M059J (cell line): ENCODE measurements at places on chromosomes 7 and 10.

- no peak for DNase-seq
Observed at GRCh38 chr10:57699944-57700343, 567.8 kb downstream of the IPMK start.

DNA sequence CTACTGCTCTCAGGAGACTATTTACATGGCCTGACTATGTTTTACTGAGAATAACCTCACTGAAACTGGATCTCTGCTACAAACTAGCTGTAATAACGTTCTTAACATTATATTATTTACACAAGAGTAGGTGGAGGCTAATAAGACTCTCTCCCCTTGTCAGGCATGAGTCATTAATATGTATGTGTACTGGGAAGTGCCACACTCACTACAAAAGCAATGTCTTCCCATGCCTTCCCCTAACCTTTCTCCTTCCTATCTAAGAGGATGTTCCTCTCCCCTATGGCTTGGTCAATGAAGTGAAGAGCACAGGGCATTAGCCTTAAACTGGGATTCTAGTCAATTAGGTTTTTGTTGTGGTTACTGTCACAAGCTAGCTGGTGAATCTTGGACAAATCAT lies 147.9 kb downstream of the DGKB start:
- peak; percentile 48 for DNase-seq

DNA sequence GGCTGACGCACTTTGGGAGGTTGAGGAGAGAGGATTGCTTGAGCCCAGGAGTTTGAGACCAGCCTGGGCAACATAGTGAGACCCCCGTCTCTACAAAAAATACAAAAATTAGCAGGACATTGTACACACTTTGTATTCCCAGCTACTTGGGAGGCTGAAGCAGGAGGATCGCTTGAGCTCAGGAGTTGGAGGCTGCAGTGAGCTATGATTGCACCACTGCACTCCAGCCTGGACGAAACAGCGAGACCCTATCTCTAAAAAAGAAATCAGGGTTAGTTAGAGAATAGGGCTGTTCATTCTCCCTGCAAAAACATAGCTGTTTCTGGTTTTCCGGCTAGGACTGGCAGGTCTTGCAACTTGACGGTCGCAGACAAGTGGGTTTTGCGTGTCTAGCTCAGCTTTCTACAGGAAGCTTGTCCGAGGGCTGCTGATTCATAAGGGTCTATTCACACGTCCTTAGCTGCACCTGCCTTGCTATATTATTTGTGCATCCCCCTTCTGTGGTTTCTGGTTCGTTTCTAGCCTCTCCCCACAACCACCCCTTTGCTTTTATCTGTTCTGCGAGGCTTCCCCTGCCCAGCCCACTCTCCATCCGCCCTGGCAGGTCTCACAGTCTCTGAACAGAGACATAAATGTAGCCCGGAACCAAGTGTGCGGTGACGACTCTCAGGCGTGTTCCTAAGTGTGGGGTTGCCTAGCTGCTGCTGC lies 10.7 kb downstream of the AMZ1 start:
- no peak for DNase-seq

DNA sequence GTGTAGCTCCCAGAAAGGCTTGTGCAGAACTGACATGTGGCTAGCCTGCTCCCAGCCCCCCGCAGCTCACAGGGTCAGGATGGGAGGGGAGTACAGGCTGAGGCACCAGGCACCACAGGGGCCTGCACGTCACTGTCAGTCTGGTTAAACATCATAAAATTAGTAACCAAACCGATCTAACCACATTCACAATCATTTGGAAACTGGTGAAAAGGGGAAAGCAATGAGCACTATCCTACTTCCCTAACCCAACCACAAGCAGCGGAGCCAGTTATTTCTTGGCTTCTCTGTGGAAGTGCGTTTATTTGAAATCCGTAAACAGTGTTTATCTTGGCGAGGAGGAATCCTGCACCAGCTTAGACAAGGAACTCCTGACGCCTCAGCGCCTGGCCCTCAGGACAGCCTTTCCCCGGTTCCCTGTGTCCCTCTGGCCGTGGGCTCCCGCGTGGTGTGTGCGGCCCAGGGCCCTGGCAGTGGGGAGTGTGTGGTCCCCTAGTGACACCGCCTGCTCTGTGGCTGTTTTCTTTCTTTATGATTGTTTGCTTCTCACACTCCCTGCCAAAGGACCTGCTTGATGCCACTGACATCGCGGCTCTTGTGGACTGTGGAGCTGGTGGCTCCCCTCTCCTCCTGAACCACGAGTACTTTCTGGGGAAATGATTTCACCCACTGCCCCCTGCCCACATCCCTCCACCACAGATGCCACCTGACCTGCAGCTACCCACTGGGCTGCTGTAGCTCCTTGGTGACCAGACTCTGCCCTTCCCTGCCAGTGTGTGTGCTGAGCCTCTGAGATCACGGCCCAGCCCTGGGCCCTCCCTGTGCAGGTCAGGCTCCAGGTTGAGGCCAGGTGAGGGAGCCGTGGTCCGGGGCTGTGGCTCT lies 38.0 kb downstream of the INPP5A start:
- DNase-seq = peak; percentile 96

- DNase-seq = no peak
Observed at GRCh38 chr7:70660154-70660818, 471.7 kb upstream of the GALNT17 start.

DNA sequence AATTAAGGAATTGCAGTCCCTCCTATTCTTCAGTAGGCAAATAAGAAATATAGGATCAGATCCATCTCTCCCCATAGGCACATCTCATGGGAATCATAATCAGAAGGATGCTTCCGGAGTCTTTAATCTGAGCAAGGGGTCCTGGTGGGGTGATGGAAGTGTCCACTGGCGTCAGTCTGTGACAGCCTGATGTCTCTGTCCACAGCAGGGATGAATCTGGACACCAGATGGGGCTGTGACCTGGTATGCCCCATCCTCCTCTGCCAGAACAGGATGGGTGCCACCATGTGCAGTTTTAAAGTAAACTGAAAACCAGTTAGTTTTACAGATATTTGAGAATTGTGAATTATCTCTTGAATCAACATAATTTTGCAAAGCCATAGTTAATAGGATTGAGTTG lies 148.7 kb downstream of the C1GALT1 start:
- DNase-seq = peak; percentile 6

GRCh38 chr7:79876848-79877252 lies 257.8 kb upstream of the GNAI1 start:
- DNase-seq = peak; percentile 98

DNA sequence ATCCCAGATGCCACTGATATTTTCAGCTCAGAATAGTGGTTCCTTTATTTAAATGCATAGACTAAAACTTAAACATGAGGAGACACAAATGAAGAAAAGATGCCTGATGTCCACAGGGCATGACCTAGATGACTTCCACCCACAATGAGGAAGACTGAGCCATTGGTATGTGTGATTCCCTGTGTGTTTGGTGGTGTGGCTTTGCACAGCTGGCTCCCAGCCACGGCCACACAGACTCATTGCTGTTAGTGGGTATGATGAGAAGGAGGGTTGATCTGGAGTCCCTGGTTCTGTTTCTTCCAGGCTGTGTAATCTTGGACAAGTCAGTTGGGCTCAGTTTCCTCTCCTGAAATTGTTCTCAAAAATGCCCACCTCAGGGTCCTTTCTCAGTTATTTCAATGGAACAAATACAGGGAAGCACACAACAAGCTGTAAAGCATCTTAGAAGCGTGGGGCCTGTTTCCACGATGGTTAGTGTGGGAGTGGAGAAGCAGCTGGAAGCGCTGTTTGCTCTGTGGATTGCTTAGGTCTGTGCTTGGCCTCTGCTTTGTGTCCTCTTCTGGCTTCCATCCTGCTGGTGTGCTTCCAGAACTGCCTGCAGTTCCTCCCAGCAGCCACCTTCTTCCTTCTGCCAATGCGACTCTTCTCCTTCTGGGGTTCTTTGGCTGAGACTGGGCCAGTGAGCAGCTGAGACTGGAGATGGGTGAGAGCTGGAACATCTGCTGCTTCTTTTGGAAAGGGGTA lies 303.7 kb downstream of the BMPER start:
- no peak for DNase-seq

DNA sequence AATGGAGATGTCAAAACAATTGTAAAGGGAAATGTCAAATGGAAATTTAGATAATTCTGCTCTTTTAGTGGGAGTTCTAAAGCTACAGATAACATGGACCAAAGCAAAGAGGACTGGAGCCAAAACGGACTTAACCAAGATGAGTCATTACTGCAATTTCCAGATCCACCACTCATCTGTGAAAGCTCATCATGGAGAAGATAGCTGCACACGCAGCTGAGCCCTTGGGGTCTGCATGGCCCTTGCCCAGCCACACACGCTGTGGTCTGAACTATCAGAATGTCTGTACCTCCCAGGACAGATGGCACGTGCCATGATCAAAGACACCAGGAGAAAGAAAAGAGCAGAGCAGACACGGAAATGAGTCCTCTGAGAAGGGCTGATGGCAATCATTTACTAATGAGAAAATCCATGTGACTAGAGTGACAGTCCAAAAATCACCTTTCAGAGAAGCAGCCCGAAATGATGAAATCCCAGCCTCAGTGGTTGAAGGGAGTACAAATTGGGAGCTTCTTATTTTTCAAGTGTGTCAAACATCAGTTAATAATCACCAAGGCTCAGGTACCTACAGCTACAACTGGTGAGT lies 177.9 kb upstream of the MGMT start:
- no peak for DNase-seq

DNA sequence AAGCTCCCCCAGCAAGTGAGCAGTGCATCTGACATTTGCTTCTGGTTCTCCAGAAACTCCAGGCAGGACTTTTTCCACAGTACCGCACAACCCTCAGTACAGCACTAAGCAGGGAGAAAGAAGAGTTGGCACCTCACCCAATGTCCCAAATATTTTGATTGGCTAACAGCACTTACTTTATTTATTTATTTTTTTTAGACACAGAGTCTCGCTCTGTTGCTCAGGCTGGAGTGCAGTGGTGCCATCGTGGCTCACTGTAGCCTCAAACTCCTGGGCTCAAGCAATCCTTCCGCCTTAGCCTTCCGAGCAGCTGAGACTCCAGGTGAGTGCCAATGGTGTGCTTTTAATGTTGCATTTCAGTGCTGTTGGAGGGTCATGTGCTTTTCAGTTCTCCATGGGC lies 200.3 kb upstream of the ZMIZ1 start:
- DNase-seq = no peak

DNA sequence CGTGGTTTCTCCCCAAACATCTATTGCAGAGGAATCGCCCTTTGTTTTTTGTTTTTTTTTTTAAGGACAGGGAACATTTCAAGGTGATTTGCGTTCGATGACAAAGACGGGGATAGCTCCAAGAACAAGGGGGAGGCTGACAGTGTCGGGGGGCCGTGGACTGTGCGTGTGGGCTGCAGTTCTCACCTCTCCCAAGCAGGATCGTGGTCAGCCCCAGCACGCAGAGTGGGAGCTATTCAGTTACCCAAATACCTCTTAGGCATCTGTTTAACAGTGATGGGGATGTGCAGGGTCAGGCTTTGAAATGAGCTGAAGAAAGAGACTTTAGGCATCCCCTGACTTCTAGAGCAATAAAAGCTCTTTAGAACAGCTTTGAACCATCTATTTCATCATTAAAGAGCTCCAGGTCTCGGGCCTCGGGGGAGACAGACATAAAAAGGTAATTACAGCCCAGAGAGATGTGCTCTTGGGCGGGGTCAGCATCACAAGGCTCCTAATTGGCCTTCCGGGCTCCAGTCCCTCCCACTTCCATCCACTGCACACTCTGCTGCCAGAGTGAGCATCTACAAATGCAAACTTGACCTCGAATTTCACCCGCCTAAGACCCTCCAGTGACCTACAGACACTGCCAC lies 97.3 kb downstream of the MYL10 start:
- no peak for DNase-seq

DNA sequence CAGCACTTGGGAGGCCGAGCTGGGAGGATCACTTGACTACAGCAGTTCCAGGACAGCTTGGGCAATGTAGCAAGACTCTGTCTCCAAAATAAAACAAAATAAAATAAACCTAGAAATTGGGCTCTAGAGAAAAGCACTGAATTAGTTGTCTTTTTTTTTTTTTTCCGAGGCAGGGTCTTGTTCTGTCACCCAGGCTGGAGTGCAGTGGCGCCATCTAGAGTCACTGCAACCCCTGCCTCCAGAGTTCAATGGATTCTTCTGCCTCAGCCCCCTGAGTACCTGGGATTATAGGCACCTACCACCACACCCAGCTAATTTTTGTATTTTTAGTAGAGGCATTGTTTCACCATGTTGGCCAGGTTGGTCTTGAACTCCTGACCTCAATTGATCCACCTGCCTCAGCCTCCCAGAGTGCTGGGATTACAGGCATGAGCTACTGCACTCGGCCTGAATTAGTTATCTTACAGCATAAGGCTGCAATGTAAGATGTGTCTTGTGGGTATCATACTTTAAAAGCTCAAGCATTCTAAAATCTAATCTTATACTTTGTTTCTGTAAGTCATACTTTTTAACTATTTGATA lies 12.8 kb downstream of the MEIG1 start:
- DNase-seq = no peak

- DNase-seq = peak; percentile 0
Observed at GRCh38 chr10:54985732-54986131, 184.7 kb upstream of the PCDH15 start.

DNA sequence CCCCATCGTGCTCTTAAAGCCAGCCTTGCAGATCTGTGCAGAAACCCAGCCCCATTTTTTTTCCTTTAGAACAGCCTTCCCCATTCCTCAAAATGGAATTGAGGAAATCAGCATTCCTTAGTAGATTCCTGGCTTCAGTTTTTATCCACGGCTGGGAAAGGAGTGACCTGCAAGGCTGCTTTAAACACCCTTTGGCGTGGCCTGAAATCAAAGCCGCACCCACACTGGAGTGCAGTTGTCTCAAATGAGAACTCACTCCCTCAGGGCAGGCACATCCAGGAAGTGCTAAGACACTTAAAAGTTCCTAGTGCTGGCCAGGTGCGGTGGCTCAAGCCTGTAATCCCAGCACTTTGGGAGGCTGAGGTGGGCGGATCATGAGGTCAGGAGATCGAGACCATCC lies 34.8 kb downstream of the HTR5A start:
- DNase-seq = no peak

GRCh38 chr10:90168244-90168643 lies 466.9 kb downstream of the KIF20B start:
- DNase-seq = no peak

DNA sequence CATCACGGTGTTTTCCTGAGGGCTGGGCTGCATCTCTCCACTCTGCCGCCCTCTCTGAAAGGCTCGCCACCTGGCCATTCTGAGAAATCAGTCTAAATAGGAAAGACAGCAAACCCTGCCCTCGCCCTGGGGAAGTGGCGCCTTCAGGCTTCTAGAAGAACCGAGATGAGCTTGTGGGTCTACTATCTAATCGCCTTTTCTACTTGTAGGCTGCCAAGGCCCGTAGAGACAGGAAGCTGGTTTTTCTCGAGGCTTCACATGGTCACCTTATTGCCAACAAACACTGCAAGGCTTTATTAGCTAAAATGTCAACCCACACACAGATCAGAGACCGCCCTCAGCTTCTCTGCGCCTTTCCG lies 21.4 kb downstream of the LAT2 start:
- no peak for DNase-seq

- DNase-seq = peak; percentile 44
Observed at GRCh38 chr7:106231856-106232490, 52.8 kb downstream of the NAMPT start.

DNA sequence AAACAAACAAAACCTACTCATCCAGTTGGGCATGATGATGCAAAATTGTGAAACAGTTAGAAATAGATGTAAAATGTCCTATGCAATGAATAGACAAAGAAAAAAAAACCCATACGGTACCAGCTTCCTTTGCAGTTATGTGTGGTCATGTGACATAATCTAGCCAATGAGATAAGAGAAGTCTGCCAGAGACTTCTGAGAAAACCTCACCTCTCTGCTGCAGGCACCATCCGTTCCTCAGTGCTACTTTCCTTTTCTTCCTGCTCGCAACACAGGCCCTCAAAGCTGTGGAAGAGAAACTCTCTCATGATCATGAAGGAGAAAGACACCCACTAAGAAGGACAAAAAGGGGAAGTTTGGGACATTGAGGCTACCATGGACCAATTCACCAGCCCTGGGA lies 76.8 kb upstream of the CARD11 start:
- no peak for DNase-seq
